ENCODE measurements at places on chromosomes 6 and 20. TPM values are rescaled to one million over a fixed set of nuclear protein-coding genes. Genes with fewer than 3 reads are reported as not detected.

Gene SYNDIG1
- total RNA-seq: 1.3 TPM

Gene LTB
- total RNA-seq: not detected

- DNase-seq: no peak
These were observed 28.8 kb upstream of the ZBP1 start for GRCh38 chr20:57648878-57649616.

- DNase-seq: no peak
These were observed 24.4 kb downstream of the CNR1 start for GRCh38 chr6:88141561-88142296.

DNA sequence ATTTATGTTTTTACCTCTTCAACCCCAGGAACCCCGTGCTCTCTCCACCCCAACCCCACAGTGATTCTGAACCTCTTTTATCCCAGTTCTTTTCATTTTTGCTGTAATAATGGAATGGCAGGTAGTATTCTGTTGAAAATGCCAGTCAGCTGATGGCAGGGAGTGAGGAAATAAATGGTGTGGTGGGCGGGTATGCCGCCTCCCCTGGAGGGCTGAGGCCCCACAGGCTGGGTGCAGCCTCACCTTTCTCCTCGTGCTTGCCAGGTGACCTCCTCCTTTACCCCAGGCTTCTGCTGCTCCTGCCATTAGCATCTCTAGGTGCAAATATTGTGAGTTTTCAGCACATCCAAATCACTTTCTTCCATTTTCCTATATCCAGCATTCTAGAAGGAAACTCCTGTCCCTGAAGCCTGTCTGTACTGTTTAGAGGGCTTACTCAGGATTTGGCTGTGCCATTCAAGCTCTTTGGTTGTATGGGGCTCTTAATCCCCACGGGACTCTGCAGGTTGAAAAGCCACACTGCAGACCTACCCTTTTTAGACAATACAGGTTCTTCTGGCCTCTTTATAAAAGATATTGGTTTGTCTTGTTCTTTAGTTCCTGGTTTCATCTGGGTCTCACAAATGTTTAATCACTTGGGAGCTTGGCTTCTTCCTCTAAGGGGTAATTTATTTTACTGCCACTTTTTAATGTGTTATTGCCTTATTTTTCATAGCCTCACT is 201.8 kb downstream of the JARID2 start:
- no peak for DNase-seq

DNA sequence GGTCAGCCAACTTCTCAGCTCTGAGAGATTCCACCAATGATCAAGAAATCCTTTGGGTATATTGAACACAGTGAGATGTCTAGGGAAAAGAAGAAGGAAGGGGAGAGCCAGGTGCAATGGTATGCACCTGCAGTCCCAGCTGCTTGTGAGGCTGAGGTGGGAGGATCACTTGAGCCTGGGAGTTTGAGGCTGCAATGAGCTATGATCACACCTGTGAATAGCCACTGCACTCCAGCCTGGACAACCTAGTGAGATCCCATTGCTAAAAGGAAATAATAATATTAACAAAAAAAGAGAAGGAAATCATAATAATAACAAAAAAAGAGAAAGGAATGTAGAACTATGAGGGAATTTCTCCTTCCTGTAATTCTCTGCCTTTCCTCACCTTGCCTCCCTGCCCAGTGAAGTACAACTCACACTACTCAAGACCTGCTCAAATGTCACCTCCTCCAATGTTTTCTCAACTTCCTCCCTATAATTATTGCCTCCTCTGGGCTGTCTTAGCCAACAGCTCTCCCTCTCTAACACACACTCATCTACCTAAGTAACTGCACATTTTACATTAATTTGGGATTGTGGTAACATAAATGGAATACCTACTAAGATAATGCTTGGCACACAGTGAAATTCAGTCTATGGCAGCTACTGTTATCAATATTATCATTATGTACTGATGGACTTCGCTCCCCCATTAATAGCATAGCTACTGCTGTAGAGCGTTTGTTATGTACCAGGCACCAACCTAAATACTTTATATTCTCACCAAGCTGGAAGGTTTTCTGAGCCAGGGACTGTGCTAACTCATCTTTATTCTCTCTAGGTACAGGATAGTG is 103.6 kb downstream of the KIF13A start:
- no peak for DNase-seq

- no peak for DNase-seq
These were observed 80.9 kb upstream of the HTR1E start for GRCh38 chr6:86856379-86856778.

- no peak for DNase-seq
These were observed 282.2 kb upstream of the PRND start for GRCh38 chr20:4439461-4439860.
